ENCODE measurements at places on chromosomes 13 and 19. TPM values are rescaled to one million over a fixed set of nuclear protein-coding genes. Genes with fewer than 3 reads are reported as not detected.

DNA sequence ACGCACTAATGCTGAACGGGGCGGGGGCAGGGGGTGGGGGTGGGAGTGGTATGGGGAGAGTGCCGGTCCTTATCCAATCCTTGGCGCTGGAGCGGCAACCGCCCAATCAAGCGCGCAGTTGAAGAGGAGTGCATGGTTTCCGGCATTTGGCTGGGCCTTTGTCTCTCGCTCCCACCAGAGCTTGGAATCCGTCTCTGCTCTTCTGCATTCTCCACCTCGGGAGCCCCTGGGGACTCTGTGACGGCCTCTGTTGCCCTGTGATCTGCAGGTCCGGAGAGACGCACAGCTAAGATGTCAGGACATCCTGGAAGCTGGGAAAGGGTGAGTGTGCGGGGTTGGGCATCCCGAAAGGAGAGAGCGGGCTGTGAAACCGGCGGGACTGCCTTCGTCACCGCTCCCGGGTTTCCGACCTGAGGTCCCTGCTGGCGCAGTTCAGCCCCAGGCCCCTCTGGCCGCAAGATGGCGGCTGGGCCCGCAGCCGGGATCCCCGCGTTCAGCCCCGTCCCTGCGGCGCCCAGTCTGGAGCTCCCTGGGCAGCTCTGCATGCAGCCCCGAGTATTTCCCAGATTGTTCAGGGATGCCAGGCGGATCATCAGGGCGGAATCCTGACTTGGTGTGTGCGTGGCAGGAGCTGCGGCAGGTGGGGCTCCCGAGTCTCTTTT lies 53.6 kb upstream of the ZNF254 start:
- DNase-seq = peak; percentile 90

DNA sequence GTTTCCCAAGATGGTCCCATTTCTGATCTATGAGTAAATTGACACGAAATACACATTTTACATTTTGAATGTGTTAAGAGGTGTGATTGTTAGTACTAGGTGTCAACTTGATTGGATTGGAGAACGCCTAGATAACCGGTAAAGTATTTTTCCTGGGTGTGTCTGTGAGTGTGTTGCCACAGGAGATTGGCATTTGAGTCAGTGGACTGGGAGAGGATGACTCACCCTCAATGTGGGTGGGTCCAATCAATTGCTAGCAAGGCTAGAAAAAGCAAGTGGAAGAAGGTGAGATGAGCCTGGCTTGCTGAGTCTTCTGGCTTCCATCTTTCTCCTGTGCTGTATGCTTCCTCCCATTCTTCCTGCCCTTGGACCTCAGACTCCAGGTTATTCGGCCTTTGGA lies 960.7 kb upstream of the PCDH9 start:
- no peak for DNase-seq

- DNase-seq = peak; percentile 60
Measured at GRCh38 chr19:18204394-18205199, 755 bp upstream of the RAB3A start.

DNA sequence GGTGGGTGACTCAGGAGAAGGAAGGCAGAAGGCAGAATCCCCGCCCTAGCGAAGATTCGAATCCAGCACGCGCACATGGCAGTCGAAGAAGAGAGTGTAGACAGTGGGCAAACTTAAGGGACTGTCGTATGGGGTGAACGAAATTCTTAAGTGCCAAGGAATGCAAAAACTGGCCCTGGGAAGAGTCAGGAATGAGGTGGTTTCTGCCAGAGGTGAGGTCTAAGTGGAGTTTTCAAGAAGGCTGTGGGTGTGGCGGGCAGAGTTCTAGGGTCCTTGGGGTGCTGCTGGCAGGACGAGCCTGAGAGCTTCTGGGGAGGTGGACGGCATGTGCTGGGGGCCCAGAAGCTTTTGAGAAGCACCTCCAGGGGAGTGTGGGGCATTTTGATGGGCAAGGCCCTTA lies 63.9 kb upstream of the RNF113B start:
- no peak for DNase-seq

- no peak for DNase-seq
Measured at GRCh38 chr13:99263126-99263785, 5.1 kb upstream of the GPR18 start.

DNA sequence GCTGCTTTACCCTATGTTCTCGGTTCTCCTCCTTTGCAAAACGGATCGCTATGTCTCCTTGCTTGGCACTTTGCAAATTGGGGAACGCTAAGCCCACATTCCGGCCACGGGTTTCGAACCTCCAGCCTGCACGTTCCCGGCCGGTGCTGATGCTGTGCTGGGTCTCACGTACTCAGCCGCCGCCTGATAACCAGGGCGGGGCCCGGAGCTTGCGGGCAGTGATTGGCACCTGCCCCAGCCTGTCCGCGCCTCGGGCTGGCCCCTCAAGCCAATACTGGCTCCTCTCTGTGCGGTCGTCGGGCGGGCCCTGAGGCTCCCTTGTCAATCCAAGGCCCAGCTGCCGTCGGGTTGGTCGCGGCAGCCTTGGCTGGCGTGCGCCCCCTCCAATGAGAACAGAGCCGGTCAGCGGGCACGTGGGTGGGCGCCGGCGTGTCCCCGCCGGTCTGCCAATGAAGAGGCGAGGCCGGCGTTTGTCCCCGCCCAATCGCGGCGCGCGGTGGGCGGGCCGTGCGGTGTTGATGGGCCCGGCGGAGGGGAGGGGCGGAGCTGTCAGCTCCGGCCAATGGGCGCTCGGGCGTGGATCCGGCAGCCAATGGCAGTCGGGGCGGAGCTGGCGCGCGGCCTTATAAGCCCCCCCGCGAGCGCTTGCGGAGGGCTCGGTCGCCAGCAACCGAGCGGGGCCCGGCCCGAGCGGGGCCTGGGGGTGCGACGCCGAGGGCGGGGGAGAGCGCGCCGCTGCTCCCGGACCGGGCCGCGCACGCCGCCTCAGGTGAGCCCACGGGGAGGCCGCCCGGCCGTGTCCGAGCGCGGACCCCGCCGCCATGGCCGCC lies at the start of gene KDM4B:
Gene KDM4B (plus strand): TSS at position 652 of the 830 bp plus-strand sequence. CDS start 63,778 bp downstream, outside the sequence.
- DNase-seq = peak; percentile 100

DNA sequence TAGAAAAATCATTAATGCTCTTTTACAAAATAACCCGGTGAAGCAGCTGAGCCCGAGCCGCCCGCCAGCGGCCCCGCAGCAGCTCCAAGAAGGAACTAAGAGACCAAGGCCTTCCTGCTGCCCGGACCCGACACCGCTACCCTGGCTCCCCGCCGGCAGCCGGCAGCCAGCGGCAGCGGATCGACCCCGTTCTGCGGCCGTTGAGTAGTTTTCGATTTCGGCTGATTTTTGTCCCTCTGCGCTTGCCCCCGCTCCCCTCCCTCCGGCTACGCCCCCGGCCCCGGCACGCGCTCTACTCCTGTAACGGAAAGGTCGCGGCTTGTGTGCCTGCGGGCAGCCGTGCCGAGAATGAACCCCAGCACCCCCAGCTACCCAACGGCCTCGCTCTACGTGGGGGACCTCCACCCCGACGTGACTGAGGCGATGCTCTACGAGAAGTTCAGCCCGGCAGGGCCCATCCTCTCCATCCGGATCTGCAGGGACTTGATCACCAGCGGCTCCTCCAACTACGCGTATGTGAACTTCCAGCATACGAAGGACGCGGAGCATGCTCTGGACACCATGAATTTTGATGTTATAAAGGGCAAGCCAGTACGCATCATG lies at the start of gene PABPC3:
Gene PABPC3 (plus strand): TSS at position 286 of the 603 bp plus-strand sequence. CDS start 63 bp downstream, at position 349.
- DNase-seq = no peak

DNA sequence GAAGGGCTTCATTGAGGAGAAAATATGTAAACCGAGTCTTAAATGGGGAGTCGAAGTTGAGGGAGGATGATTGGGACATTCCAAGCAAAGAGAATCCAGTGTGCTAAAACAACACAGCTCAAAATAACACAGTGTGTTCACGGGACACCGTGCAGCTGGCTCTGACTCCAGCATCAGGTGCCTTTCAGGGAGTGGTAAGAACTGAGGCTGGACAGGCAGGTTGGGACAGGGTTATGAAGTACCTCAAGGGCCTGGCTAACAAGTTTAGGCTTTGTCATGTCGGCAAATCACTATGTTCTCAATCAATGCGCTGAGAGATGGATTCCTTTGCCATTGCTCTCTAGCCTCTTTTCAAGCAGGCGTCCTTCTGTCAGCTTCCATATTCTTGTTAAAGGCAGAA lies 27.5 kb upstream of the WDFY2 start:
- peak; percentile 44 for DNase-seq

DNA sequence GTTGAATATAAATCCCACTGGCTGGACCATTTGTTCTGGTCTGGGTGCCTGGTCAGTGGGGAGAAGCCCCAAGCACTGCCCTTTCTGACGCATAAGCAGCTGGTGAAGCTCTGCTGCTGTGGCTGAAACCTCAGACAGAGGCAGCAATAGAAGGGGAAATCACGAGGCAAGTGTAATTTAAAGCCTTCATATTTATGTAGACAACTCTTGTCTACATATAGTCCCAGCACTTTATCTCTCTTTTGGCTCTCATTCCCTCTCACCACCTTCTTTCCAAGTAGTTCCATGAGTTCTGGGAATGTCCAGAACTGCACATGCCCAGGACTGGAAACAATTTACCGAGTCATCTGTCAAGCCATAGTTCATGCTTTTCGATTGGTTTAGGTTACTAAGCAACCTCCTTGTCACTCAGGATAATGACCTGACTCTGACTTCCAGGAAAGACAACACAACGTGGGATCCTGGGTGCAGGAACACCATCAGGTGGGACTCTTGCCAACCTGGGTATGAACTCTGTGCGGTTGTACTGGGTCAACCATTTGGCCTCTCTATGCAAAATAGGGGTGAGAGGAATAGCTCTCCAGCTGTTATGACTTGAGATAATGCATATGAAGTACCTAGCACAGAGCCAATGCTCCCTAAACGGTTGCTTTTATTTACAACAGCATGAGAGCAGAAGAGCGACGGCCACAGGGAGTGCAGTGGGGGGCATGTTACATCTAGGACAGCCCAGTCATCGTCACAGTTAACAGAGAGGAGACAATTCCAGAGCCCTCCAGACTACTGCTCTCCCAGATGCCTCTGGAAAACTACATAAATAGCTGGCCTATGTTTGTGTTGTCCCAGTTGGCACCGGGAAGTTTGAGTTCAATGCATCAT lies 321.9 kb downstream of the FOXO1 start:
- DNase-seq = peak; percentile 51

Gene UPF1
- 54.8 TPM for polyA plus RNA-seq

Gene KIR2DL1
- polyA plus RNA-seq = not detected
